ENCODE measurements at places on chromosomes 1 and 21.

GRCh38 chr1:228460821-228461220, 26.4 kb upstream of the RNF187 start:
- DNase-seq, result no peak

- DNase-seq, result no peak
Observed at GRCh38 chr1:6544831-6545230, 9.5 kb downstream of the NOL9 start.

GRCh38 chr1:1665815-1666251, 7.0 kb upstream of the CDK11B start:
- DNase-seq, result peak; percentile 29

DNA sequence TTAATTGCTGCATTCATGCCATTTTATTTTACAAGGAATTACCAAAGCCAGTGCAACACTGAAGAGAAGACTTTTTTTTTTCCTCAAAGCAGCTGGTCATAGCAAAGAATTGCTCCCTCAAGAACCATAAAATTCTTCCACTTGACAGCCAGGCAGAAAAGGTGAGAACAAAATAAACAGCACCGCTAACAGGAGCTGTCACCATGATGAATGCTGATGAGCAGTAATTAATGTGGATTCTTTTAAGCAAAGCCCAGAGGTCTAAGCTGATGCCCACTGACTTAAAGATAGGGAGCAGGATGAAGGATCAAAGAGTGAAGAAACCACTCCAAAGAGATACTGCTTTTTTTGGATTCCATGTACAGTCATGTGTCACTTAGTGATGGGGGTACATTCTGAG, 428.4 kb downstream of the BRINP3 start:
- no peak for DNase-seq

Measured in activated CD4-positive, alpha-beta T cell treated with anti-CD3 and anti-CD28 coated beads, Interleukin-2, amount 50 U/mL, for 4 hours (primary cell).